ENCODE measurements at places on chromosomes 5 and 9. TPM values are rescaled to one million over a fixed set of nuclear protein-coding genes. Genes with fewer than 3 reads are reported as not detected.

GRCh38 chr5:2651116-2651515 is 100.4 kb downstream of the IRX2 start:
- no peak for DNase-seq

The DBH gene
- total RNA-seq: not detected

- DNase-seq: peak; percentile 70
Measured at GRCh38 chr9:76996700-76997099, 22.8 kb upstream of the FOXB2 start.

The FST gene
- total RNA-seq: 3.2 TPM

The AJM1 gene
- total RNA-seq: 9.1 TPM

DNA sequence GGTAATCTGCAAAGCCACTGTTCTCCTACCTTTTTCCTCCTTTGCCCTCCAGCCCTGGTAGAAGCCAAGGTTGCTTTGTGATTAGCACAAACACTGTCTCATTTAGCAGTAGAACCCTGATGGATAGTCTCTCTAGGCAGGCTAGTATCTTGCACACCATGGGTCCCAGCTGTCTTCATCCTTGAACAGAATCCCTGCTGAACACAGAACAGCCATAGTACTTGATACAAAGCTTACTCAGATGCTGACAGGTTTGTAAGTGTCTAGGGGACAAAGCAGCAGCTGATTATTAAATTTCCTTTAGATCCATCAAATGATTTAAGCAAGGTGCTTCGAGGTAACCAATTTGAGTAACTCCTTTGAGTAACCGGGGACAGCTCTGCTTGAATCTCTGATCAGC is 163.7 kb upstream of the PPP1R2B start:
- DNase-seq: no peak

DNA sequence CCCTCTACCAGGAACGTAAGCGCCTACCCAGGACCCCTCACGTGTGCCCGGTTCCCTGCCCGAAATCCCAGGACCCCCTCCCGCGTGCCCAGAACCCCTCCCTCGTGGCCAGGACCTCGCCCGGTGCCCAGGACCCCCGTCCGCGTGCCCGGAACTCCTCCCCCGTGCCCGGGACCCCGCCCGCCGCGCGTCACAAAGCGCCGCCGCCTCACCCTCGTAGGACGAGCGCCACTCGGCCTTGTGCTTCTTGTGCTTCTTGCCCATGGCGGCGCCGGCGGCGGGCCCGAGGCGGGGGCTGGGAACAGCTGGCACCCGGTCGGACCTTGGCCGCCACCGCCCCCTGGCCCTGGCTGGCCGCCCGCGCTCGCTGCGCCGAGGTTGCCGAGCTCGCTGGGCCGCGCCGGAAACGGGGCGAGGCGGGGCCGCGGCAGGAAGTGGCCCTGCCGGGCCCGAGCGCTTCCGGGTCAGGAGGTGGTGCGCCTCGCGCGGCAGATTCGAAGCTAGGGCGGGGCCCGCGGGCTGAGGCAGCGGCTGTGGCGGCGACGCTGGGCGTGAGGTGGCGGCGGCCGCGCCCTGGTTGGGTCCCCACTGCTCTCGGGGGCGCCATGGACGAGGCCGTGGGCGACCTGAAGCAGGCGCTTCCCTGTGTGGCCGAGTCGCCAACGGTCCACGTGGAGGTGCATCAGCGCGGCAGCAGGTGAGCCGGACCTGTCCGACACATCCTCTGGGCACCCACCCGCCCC is at the start of the genes BRD9 and TRIP13:
TSS of gene BRD9 (minus strand) at position 408 of the 743 bp plus-strand sequence. CDS start at position 264, 144 bp downstream.
TSS of gene TRIP13 (plus strand) at position 491 of the 743 bp plus-strand sequence. CDS start at position 606, 115 bp downstream.
- peak; percentile 92 for DNase-seq

The FYB1 gene
- 5.8 TPM for total RNA-seq

The TXNDC8 gene
- not detected for total RNA-seq

The DTWD2 gene
- total RNA-seq: 15.0 TPM

DNA sequence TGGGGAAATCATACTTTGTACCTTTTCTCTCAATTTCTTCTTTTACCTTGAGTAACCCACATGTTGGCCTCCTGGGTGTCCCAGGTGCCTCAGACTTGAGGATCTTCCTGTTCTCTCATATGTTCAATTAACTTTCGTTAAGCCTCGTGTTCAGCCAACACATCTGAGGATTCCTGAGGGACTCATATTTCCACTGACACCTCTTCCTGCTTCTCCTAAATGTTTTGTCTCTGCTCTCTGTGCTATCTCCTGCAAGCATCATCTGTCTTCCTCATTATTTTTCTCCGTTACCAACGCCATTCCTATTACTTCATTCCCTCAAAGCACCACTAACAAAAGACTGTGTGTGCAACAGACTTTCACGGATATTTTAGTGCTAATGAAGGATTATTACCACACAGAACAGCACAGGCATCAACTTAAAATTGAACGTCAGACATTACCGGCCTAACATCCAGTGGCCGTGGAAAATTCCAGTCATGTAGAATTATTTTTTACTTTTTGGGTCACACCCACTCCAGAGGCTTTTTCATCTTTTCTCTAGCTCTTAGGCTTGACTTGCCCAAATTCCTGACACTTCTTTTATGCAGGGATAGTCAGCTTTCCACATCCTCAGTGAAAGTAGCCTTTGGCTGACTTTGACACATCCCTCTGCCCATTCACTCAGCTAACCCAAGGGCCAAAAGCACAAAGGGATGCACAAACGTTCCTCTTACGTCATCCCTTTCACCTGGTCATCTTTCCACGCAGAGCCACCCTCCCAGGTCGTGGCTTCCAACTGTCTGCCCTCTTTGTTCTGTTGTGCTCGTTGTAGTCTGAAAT is 46.0 kb upstream of the OSMR start:
- DNase-seq: no peak

DNA sequence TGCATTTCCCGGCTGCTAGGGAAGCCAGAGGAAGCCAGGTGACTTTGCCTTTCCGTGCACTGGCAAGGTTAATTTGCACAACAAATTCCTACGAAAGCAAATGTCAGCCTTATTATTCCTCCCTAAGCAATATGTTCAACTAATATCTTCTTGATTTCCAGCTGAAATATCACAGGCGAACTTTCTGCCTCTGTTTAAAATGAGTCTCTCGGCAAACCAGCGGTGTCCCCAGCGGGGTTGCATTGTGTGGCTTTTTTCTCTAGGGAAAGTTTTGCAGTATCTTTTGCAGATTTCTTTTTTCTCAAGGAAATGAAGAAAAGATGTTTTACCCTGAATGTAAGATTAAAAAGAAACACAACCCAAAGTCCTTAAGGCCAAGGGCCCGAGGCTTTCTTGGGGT is 1.9 kb downstream of the DBH start:
- no peak for DNase-seq

- DNase-seq: no peak
Measured at GRCh38 chr9:109512170-109512756, 14.2 kb upstream of the PTPN3 start.

The OMD gene
- total RNA-seq: 4.4 TPM

GRCh38 chr9:126705767-126706697 is 92.3 kb downstream of the LMX1B start:
- peak; percentile 83 for DNase-seq
